ENCODE measurements at places on chromosomes 11 and 22. TPM values are rescaled to one million over a fixed set of nuclear protein-coding genes. Genes with fewer than 3 reads are reported as not detected.

The ZNF214 gene
- total RNA-seq: 0.81 TPM

The DCDC1 gene
- total RNA-seq: 0.40 TPM

The GLYAT gene
- total RNA-seq: not detected

The SCGB1D2 gene
- 0.28 TPM for total RNA-seq

The MED15 gene
- 61.5 TPM for total RNA-seq

The PNPLA3 gene
- total RNA-seq: 0.97 TPM

The KDM2A gene
- 51.2 TPM for total RNA-seq

The ADORA2A gene
- 1.2 TPM for total RNA-seq

The CRYBA4 gene
- not detected for total RNA-seq

The C11orf52 gene
- 0.09 TPM for total RNA-seq

The CBLIF gene
- not detected for total RNA-seq

The DYNC2H1 gene
- total RNA-seq: 5.9 TPM

The TMEM45B gene
- not detected for total RNA-seq

The METTL15 gene
- total RNA-seq: 6.3 TPM

The HEPN1 gene
- not detected for total RNA-seq

The DNHD1 gene
- 2.5 TPM for total RNA-seq

The MEI1 gene
- total RNA-seq: not detected

The ANKK1 gene
- not detected for total RNA-seq

The LGALS12 gene
- not detected for total RNA-seq

The OR52I1 gene
- not detected for total RNA-seq

The OR10D3 gene
- not detected for total RNA-seq

The OR10W1 gene
- not detected for total RNA-seq

The KCNQ1 gene
- total RNA-seq: 0.76 TPM

The OR8D4 gene
- not detected for total RNA-seq

The TCN1 gene
- 0.39 TPM for total RNA-seq

The CAPN5 gene
- total RNA-seq: 8.7 TPM

The C11orf87 gene
- 0.05 TPM for total RNA-seq

The FHIP1B gene
- total RNA-seq: 16.2 TPM

The KCNQ1OT1 gene
- 0.07 TPM for total RNA-seq

The TMEM134 gene
- total RNA-seq: 63.6 TPM
